ENCODE measurements at places on chromosomes 11 and 22. TPM values are rescaled to one million over a fixed set of nuclear protein-coding genes. Genes with fewer than 3 reads are reported as not detected.

The MYRF gene
- 1.9 TPM for total RNA-seq

- no peak for ATAC-seq
Measured at GRCh38 chr11:34665077-34665835, 44.4 kb downstream of the EHF start.

DNA sequence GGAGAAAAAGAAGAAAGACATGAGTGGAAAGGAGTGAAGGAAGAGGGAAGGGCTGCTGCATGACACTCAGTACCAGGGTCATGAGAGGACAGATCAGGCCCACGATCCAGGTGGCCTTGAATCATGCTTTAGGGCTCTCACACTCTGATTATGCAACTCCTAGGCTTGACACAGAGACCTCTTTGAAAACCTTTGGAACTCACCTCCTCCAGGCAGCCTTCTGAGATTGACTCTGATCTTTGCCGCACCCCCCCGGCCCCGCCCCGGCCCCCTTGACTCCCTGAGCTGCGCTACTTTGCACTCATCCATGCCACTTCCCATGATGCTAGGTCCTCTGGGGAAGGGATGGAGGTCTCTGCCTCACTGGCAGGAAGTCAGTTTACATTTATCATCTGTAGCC, 10.7 kb downstream of the PTPN5 start:
- no peak for ATAC-seq

DNA sequence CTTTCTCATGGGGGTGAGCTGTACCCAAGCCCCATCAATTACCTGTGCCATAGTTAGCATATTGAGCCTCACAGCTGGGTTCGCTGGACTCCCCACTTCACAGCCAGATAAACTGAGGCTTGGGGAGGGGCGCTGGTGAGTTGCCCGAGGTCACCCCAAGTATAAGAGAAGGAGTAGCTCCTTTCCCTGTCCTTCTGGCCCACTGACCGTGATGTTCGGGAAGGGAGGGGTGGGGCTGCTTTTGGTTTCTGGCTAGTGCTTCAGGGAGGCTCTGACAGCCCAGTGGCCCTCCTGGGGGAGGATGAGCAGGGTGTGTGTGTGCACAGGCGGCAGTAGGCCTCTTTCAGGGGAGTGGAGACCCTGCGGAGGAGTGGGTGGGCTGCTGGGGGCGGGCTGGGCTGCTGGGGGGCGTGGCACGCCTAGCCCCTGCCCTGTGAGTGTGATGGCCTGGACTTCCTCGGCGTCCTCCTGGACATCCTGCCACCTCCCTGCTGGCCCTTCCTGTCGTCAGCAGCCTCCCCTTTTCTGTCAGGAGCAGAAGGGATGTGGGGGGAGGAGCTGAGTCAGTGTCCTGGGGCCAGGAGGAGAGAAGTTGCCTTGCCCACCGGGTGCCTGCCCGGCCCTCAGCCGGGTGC, 50.3 kb downstream of the TRIOBP start:
- peak; percentile 51 for ATAC-seq

- ATAC-seq = peak; percentile 69
Measured at GRCh38 chr22:46626911-46627805, 7.0 kb downstream of the GRAMD4 start.

- no peak for ATAC-seq
Measured at GRCh38 chr11:94181526-94181925, 52.9 kb downstream of the PANX1 start.

- no peak for ATAC-seq
Measured at GRCh38 chr22:40826984-40827741, 8.0 kb upstream of the SLC25A17 start.

The NLRP14 gene
- 0.33 TPM for total RNA-seq

The RIBC2 gene
- 2.5 TPM for total RNA-seq

Data from motor neuron (in vitro differentiated cells).